Fibroblast of the aortic adventitia (primary cell): ENCODE measurements at places on chromosomes 6 and 20. TPM values are rescaled to one million over a fixed set of nuclear protein-coding genes. Genes with fewer than 3 reads are reported as not detected.

The PTCRA gene
- not detected in 2 replicates for total RNA-seq

The SPATA25 gene
- 2.1 and 9.6 TPM in 2 replicates for total RNA-seq

The ZNF318 gene
- 14.2 and 19.6 TPM in 2 replicates for total RNA-seq

The GCLC gene
- 20.1 and 21.1 TPM in 2 replicates for total RNA-seq

The PSORS1C1 gene
- 1.2 and 7.0 TPM in 2 replicates for total RNA-seq

The DSP gene
- total RNA-seq = 4.2 and 4.3 TPM in 2 replicates

The PSMB9 gene
- total RNA-seq = 10.8 and 11.5 TPM in 2 replicates

The ENTPD6 gene
- 17.7 and 40.5 TPM in 2 replicates for total RNA-seq

The C6orf15 gene
- total RNA-seq = not detected in 2 replicates

DNA sequence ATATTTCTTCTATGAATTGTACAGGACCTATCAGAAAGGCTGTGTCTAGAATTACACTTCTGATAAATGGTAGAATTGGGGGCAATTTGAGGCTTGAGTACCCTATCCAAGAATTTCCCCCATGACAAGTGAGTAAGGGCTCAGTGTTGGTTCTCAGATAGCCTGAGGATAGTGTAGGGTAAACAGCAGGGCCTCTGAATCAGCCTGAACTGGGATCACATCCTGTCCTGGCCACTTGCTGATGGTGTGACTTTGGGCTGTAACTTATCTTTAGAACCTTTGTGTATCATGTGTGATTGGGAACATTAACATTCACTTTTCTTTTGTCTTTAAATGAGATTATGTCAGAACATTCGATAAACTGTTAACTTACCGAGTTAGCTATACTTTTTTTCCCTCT, 151.0 kb downstream of the CLIC5 start:
- DNase-seq = no peak

DNA sequence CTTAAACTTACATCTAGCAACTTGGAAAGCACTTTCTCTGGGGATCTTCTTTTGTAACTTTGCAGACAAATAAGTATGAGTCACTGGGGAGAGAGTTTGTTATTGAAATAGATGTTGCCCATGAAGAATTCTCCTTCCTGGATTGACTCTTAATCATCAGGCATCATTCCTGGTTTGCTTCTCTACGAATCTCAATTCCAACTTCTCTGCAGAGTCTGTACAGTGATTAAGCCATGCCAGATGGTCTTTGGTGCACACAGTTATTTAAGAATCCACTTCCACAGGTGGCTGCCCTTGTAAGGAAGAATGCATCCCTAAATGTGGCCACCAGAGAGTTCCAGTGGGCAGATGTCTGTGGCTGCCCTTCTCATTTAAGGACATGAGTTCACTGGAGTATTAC, 25.7 kb downstream of the MYCT1 start:
- peak; percentile 75 for DNase-seq

DNA sequence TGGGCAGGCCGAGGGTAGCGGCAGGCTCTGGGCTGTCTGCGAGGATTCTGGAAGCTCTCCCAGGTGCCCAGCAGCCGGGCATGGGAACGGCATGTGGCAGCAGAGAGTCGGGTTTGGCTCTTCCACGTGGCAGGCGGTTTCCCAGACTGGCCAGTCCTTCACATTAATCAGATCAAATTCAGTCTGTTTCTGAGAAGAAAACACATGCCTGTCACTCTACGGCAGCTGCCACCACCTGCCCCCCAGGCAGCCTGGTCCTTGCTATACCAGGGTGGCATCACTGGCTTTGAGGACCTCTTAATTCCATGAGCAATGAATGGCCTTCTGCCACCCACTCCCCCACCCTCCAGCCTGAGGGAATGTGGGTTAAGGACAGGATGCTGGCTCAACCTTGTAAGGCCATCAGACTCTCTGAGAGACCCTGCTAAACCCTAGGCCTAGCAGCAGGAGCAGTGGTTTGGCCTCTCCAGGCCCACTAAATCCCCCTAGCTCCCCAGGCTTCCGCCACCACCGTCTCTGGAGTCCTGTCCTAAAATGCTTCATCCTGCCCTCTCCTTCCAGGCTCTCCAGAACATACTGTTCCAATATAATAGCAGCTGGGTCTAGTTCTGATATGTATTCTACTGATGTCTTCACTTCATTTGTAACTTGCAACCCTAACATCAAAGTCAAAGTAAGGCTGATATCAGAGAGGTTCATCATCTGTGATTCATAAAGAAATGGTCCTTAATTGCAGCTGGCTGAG, 47.8 kb downstream of the PLCG1 start:
- no peak for DNase-seq

DNA sequence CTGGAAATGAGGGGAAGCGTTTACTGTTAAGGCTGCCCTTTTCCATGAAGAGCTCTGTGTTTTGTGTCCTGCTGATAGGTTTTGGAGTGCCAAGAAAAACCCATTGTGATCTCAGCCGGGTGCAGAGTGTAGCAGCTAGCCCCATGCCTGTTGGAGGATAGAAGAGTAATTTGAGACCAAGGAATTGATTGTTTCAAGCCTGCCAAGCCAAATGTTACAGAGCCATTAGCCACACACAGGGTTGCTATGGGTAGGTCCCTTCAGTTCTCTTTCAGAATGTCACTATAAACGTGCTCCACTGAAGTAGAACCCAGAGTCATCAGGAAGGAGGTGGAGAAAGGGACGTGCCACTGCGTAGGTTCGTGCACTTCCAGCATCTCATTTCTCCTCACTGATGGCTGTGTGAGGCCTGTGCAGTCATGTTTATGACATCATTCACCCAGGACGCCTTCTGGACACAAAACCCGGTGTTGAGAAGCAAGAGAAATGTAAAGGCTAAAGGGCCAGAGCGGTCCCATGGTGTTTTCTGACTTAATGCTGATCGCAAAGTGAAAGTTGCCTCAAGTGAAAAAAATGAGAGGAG, 6.6 kb downstream of the GMPR start:
- DNase-seq = peak; percentile 57

DNA sequence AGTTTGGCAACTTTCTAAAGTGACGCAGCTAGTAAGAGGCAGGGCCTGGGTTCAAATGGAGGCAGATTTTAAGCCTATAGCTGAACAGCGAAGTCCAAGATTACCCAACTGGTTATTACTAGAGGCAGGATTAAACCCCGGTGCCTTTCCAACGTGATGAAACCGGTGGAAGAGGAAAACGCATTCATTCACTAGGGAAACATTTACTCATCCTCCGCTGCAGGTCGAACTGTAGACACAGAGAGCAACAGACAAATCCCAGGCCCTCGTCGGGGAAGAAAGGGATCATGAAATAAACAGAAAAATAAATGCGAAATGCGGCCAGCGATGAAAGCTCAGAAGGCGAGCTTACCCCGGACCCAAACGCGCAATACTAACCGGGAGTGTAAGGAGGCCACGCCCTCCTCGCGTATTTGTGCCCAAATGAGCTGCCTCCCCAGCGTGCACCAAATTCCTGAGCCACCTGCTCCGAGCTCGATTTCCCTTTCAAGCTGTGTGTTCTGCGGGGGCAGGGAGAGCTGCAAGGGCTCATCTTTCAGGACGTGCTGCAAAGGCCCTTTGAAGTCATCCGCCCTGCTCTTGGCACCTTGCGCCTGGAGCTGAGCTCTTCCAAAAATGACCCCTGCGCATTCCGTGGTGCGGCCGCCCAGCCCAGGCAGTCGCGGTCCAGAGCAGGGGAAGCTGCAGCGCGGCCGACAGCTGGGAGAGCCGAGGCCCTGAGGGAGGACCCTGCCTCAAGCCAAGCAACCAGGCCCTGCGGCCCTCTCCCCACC, 46.9 kb downstream of the PDYN start:
- DNase-seq = peak; percentile 18

DNA sequence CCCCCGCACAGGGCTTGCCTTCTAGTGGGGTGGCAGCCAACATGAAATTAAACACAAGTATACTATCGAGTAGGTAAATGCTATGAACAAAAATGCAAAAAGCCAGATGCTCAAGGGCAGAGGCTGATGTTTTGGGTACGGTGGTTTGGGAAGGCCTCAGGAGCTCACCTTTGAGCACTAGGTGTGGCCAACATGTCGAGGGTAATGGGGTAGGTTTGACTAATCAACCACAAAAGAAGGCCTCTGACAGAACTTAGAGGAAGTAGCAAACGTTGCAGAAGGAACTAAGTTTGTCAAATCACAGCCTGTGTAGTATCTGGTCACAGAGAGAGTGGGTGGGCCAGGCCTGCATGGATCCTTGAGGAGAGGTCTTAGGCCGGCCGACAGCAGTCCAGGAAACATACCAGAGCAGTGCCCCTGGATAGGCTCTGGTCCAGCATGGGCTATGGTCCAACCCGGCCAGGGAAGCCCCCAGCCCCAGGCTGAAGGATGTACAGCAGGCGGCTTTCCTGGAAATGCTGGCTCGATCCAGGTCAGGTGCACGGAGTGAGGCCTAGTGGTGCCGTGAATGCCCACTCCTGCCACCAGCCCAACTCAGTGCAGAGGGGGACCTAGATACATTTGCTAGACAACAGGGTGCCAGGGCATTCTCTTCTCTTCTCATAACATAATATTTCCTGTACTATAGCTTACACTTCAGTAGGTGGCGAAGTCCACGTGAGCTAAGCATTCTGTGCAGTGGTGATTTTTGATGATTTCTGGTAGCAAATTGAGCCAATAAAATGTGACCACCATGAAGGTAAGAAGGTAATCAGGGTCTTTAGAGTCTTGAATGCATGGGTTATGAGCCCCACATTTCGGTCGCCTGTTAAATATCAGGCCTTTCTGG, 56.3 kb upstream of the CD93 start:
- no peak for DNase-seq

DNA sequence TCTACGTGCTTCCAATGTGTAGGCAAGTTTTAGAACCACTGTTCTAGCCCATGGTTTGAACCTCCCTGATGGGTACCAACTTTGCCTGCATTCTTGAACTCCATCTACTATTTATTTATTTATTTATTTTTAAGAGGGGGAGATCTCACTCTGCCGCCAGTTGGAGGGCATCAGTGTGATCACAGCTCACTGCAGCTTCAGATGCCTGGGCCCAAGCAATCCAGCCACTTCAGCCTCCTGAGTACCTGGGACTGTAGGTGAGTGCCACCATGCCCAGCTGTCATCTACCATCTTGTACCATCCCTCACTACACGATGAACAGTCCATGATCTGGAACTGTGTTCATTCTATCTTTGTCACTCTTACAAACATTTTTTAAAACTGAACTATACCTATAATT, 28.2 kb downstream of the HLA-F start:
- DNase-seq = no peak

DNA sequence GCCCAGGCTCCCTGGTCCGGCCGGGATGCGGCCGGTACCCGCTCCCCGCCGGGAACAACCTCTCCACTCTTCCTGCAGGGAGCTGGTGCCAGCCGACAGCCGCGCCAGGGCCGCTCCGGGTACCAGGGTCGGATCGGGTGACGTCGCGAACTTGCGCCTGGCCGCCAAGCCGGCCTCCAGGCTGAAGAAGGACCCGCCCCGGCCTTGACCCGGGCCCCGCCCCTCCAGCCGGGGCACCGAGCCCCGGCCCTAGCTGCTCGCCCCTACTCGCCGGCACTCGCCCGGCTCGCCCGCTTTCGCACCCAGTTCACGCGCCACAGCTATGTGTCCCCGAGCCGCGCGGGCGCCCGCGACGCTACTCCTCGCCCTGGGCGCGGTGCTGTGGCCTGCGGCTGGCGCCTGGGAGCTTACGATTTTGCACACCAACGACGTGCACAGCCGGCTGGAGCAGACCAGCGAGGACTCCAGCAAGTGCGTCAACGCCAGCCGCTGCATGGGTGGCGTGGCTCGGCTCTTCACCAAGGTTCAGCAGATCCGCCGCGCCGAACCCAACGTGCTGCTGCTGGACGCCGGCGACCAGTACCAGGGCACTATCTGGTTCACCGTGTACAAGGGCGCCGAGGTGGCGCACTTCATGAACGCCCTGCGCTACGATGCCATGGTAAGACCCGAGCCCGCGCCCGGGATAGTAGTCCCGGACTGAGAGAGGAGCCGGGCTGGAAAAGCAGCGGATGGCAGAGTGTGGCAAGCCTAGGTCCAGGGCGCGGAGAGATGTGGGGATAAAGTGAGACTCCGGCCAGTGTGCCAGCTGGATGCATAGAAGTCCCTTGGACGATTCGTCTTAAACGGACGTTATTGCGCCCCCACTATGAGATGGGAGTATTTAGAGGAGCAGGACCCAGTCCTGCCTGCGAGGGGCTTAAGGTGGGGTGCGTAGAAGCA, at the start of gene NT5E:
Gene NT5E (plus strand): TSS at position 266 of the 942 bp plus-strand sequence. CDS start 57 bp downstream, at position 323.
- peak; percentile 72 for DNase-seq
